Stimulated activated CD4-positive, alpha-beta T cell treated with anti-CD3 and anti-CD28 coated beads, Interleukin-1b, Interleukin-23, amount 100 ng/mL, for 24 hours (primary cell): ENCODE measurements at places on chromosomes 5 and 9.

GRCh38 chr9:128529191-128529590 is 23.2 kb upstream of the SPTAN1 start:
- no peak for DNase-seq

DNA sequence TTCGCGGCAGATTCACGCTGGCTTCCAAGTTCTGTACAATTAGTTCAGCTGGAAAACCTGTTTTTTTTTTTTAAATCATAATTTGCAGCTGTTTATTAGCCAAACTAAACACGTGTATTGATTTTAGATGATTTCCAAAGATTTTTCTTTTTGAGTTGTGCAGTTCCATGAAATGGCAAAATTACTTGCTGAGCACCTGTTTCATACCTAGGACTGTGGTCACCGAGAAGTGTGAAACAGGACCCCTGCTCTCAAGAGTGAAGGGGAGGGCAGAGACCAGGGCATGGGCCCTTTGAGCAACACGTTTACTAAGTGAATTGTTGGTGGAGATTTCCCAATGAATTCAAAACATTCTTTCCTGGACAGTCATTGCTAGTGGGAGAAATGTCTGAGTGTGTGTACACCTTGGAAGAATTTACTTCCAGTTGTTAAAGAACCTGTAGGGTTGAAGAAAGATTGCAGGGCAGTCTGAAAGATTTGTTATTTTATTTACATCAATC is 688 bp downstream of the SNX24 start:
- DNase-seq, result no peak

- peak; percentile 12 for DNase-seq
Measured at GRCh38 chr5:218457-219291, 554 bp downstream of the SDHA start.

- no peak for DNase-seq
Measured at GRCh38 chr5:158268286-158268685, 409.3 kb upstream of the CLINT1 start.

- no peak for DNase-seq
Measured at GRCh38 chr5:32722957-32723356, 11.8 kb downstream of the NPR3 start.

- no peak for DNase-seq
Measured at GRCh38 chr5:1279443-1280151, 15.3 kb downstream of the TERT start.

- DNase-seq, result no peak
Measured at GRCh38 chr9:14097666-14098415, 216.1 kb downstream of the NFIB start.

DNA sequence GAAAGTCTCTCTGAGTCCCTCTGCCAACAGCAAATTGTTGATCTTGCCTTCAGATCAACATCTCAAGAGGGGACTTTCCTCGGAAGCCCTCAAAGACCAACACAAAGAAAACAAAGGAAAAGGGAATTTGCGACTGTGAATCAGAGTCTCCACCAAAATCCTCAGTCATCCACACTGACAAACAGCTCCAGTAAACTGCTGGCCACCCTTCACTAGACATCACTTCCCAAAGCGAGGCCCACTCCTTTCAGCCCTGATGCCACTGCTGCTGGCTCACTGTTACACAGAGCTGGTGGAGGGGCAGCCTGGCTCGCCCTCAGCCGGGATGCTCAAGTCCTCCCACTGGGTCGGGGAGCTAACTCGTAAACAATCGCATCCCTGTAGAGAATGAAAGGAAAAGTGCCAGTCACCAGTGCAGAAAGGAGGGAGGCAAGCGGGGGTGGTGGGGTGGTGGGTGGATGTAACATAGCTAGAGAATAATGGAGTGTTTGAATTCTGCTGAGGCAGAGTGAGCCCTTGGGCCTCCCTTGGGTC is 1.3 kb downstream of the FGF1 start:
- no peak for DNase-seq

GRCh38 chr9:29021632-29022031 is 1448.4 kb upstream of the C9orf72 start:
- no peak for DNase-seq

DNA sequence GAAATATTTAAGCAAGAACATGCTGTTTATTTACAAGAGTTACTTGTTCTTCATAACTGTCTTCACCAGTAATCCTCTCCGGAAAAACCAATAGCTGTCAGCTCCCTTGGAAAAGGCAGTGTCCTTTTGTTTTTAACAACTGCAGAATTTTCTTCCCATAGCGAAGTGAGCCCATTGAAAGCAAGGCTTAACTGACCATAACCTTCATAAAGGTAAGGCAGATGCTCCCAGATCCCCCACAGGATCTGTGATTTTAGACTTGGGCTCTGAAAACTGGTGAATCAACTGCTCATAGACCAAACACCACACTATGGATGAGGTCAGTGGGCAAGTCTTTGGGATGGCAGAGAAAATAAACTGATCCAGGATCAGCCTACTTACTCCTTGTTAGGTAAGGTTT is 155.0 kb downstream of the GLIS3 start:
- no peak for DNase-seq

DNA sequence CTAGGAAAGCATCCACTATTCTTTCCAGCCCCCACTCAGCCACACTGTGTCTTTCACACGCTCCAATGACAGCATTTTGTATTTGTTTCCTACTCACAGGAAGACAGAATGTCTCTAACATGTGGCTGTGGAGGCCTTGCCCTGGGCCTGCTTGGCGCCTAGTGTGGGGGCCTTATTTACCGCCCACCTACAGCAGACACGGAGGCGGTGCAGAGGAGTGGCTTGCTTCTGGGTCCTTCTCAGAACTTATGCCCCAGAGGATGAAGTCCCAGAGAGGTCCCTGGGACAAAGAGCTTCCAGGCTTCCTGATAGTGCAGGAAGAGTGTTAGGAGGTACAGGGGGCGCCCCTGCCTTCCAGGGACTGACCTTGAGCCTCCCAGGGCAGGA is 8.5 kb upstream of the MRNIP start:
- no peak for DNase-seq

GRCh38 chr9:131457746-131458145 is 45.0 kb upstream of the POMT1 start:
- no peak for DNase-seq

- no peak for DNase-seq
Measured at GRCh38 chr5:531749-532315, 7.6 kb upstream of the SLC9A3 start.

- DNase-seq, result no peak
Measured at GRCh38 chr5:9920697-9921096, 290.5 kb upstream of the TAS2R1 start.

- DNase-seq, result no peak
Measured at GRCh38 chr9:130118841-130119518, 53.2 kb upstream of the NCS1 start.

DNA sequence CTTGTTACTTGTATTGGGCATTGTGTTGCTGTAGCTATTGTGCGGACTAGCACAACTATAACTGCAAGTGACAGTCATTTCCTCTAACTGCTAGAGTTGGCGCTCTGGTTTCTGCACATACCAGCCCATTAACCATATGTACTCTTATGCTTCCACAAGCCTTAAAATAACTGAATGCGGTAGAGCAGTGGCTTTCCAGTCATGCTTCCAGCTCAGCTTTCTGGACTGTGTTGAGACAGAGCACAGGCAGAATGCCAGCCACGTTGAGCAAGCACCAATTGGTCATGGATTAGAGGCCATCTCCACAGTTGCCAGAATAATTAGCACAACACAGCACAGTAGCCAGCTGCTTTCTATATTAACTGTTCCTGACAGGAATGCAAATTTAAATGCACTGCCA is 12.2 kb downstream of the INVS start:
- DNase-seq, result no peak

DNA sequence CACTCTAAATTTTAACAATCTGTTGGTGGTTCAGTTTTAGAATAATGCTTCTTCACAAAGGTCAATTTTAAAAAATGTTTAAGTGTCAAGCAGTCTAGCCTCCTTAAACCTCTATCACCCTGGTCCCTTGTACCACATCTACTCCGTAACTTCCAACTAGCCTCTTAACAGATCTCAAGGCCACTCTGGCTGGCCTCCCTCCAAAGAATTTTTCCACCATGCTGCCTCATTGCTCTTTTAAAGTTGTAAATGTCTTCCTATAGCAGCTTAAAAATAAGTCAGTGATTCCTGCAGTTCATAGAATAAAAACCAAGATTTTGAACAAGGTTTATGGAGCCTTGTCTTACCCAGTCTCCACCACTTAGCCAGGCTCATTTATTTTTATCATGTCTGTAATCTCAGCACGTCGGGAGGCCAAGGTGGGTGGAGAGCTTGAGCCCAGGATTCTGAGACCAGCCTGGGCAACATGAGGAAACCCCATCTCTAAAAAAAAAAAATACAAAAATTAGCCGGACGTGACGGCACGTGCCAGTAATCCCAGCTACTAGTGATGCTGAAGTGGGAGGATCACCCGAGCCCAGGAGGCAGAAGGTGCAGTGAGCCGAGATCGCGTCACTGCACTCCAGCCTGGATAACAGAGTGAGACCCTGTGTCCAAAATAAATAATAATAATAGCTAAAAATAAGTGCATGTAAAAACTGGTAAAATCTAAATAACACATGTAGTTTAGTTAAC is 924.9 kb upstream of the DMAC1 start:
- DNase-seq, result no peak

DNA sequence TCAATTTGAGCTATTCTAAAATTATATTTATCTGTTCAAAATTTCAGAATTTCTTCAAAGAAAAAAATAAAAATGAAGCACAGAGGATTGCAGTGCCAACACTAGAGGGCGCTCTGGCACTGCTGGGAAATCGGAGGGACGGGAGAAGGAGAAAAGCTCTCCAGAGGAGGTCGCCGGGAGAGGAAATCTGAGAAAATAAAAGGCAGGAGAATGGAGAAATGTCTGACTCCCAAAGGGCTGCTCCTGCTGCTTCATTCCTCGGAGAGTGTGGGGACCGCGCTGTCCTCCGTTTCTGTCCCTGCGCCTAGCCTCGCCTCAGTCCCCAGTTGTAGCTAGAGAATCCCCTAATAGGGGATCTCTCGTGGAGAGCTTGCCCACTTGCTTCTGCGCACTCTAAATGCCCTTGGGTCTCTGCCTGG is 40.0 kb upstream of the ARSB start:
- DNase-seq, result peak; percentile 13

DNA sequence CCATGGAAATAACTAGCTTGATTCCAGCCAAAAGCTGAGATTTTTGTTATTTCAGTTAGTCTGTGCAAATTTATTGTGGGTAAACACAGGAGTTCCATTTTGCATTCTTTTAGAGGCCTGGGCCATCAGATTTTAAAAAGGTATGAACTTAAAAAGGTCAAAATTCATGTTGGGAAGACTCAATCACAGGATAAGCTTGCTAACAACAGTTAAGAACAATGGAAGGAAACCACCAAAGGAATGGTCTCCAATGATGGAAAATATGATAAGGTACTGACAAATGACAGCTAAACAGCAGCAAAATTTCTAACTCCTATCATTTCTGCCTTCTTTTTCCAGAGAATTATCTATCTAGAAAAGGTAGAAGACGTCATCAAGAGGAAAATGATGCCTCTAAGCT is 16.0 kb downstream of the ABITRAM start:
- DNase-seq, result no peak

- DNase-seq, result no peak
Measured at GRCh38 chr9:86741311-86742208, 205.7 kb downstream of the GAS1 start.

DNA sequence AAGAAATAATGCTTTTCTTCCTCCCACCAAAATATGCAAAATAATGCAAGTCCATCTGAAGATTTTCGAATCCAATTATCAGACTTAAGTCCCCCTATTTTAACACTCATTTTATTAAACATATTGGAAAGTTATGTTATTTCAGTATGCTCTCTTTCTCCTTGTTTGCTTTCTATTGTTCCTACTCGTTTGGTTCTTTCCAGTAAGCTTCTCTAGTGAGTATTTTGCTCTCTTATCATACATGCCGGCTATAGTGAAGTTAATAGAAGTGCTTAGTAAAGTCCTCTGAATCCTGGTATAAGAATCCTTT is 517 bp downstream of the ALDH1A1 start:
- no peak for DNase-seq

DNA sequence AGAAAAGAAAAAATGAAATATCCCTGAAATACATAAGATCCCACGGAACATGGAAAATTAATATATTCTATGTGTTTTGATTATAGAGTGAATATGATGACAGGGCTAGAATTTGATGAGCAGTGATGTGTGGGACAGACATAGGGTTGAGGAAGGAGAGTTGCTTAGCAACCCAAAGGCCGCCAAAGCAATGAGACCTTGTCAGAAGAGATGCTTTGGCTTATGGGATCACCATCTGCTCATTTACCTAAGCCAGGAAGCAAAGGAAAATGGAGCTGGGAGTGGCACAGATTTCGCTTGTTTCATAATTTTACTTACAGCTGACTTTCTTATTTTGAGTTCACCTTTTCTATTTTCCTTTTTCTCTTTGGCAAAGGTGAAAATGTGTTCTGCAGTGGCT is 20.9 kb upstream of the HAPLN1 start:
- DNase-seq, result no peak

- DNase-seq, result no peak
Measured at GRCh38 chr9:34428325-34428958, 29.9 kb downstream of the FAM219A start.

GRCh38 chr9:133278161-133279114 is 3.4 kb upstream of the ABO start:
- no peak for DNase-seq

DNA sequence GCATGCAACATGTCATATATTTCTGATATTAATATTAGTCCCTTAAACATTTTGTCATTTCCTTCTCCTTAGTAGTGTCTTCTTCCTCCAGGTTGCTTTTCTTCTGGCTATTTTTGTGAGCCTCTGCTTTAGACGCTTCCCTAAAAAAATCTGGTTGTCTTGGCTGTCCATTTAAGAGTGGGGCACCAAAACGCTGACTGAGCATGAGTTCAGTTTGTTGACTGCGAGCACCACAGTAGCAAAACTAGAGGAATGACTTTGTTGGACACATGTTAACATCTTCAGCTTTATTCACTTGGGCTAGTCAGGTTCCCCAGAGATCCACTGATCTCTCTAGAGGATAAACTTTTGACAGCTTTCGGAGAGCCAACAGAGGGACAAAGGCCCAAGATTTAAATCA is 19.3 kb upstream of the TEK start:
- DNase-seq, result no peak

DNA sequence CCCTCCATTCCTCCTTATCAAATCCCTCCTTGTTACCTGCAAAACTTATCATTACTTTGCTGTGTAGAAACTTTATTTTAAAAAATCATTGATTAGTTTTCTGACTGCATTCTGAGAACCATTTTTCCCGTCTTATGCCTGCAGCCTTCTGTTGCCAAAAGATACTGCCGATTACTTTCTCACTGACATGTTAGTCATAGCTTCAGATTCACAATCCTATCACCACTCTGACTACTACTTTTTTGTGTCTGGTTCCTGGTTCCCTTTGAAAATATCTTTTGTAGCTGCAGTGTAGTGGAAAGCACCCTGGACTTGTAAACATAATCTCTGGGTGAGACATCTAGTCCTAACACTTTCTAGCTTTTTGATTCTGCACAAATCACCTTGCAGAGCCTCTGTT is 71.7 kb downstream of the NR2F1 start:
- DNase-seq, result no peak

- no peak for DNase-seq
Measured at GRCh38 chr9:120032639-120033038, 547.3 kb downstream of the CDK5RAP2 start.

- DNase-seq, result no peak
Measured at GRCh38 chr5:86968301-86968753, 299.4 kb upstream of the RASA1 start.
